ENCODE measurements at places on chromosomes 3 and 15.

GRCh38 chr15:60396958-60397771, 621 bp downstream of the ANXA2 start:
- no peak for DNase-seq

DNA sequence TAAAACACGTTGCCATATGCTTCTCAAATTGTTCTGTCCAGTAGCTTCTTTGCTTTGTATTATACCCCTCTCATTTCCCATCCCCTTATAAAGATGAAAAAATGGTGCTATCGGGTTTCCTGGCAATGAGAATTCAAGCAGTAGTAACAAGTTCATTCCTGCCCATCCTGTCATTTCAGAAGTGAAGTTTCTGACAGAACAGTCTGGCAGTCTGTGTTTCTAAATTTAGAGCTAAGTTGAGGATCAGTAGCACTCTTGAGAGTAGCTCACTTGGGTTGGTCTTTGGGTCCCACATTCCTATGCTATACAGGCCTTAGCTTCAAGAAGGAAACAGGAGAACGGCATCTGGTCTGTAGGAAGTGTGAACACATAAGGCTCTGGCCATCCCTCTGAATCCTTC, 134.6 kb downstream of the GHSR start:
- DNase-seq, result no peak

DNA sequence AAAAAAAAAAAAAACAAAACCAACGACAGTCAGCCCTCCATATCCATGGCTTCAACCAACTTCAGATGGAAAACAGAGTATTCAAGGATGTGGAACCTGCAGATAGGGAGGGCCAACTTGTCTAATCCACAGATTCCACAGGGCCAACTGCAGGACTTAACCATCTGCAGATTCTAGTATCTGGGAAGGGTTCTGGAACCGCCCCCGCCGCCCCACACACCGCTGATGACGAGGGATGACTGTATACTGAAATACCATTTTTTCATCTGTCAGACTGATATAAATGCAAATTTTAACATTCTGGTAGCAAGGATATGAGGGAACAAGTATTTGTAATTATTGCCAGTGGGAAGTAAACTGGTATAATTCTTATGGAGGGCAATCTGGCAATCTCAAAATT, 29.5 kb downstream of the ADPGK start:
- DNase-seq, result no peak

DNA sequence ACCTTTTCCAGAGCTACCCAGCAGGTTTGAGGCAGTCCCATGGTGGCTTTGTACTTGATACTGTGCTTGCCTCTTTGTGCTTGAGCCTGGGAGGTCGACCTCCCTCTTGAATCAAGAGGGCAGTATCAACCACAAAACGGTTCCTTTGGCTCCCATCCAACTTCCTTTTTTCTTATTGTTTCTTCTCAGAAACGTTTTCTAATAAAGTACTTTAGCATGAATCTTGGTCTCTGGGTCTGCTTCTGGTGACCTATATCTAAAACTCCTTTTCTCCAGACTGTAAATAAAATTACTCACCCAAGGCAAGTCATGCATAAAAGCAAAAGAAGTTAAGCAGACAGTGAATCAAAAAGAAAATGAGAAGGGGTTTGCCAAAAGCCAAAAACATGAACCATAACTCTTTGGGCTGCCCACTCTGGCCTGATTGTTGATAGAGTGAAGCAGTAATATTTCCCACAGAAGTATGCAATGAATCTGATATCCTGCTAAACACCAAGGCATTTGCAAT, 112.2 kb upstream of the SLC4A7 start:
- DNase-seq, result no peak

DNA sequence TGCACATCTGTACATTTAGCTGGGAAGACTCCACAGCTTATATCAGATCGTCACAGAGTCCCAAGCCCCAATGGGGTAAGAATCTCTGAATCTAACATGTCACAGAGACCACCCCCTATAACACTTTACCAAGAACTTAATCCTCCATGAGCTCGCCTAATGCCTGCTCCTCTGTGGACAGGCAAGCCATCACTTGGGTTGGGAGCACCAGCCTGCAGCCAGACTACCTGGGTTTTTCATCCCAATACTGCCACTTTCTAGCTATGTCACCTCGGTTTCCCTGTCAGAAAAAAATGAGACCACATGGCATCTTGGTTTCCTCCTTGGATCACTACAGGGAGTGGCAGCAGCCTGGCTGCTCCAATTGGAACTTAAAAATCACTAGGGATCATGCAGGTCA, 277.9 kb upstream of the TLE3 start:
- no peak for DNase-seq

- DNase-seq, result no peak
These were observed 1.0 kb downstream of the LPP start for GRCh38 chr3:188154809-188155574.

- no peak for DNase-seq
These were observed 16.4 kb downstream of the KLF13 start for GRCh38 chr15:31342781-31343626.

GRCh38 chr15:47974724-47975123, 146.1 kb upstream of the SLC24A5 start:
- no peak for DNase-seq

All from NT2/D1 (cell line).